HT1080 (cell line): ENCODE measurements at places on chromosomes 2 and 18.

GRCh38 chr2:202171241-202171825 lies 67.1 kb downstream of the SUMO1 start:
- no peak for DNase-seq

DNA sequence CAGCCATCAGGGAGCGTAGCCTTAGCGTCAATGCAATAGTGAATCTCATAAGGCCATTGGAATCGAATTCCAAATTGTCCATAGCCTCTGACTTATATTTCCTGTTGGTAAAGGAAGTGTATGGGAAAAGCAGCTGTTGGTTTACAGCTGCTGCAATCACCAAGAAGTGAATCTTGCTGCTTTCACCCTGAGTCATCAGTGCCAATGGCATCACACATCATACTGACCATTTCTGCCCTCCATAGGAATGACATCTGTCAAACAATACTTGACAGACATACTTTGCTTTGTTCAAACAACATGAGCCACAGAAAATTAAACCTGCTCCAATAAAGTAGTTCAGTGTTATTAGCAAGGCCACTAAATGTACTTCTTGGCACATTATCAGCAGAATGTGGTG lies 111.2 kb upstream of the KLHL29 start:
- DNase-seq = peak; percentile 82

DNA sequence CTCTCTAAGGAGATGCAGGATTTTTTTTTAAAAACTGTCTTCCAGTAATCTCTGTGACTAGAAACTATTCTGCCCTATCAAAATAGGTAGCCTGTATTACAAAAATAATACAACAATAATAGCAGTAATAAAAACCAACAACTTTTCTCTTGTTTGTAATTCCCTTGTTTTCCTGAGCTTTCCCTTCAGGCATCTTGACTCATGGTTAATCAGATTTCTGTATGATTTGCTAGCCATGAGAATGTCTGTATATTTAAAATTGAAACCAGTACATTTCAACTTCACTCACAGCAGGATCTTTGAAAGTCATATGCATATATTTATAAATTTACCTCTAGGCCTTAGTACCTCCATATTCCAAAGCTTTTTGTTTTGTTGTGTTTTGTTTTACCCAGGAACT lies 38.2 kb downstream of the SLC4A10 start:
- DNase-seq = no peak

DNA sequence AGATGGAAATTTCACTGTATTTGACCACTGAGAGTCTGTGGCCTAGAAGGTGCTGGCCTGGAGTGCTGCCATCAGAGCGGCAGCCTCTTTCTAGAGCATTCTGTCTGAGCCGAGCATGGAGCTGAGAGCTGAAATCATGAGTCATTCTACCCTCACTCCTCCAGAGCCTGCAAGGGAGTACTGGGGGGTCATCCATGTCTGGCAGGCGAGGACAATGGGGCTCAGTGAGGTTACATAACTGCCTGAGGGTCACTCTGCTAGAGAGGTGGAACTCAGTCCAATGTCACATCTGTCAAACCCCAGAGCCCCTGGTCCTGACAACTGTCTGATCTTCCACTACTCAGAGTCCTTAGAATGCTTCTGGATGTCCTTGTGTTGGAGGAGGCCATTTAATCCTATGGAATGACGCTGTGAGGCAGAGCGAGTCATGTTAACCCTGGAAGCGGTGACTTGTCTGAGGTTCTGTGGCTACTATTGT lies 65.3 kb downstream of the HAUS1 start:
- peak; percentile 70 for DNase-seq

DNA sequence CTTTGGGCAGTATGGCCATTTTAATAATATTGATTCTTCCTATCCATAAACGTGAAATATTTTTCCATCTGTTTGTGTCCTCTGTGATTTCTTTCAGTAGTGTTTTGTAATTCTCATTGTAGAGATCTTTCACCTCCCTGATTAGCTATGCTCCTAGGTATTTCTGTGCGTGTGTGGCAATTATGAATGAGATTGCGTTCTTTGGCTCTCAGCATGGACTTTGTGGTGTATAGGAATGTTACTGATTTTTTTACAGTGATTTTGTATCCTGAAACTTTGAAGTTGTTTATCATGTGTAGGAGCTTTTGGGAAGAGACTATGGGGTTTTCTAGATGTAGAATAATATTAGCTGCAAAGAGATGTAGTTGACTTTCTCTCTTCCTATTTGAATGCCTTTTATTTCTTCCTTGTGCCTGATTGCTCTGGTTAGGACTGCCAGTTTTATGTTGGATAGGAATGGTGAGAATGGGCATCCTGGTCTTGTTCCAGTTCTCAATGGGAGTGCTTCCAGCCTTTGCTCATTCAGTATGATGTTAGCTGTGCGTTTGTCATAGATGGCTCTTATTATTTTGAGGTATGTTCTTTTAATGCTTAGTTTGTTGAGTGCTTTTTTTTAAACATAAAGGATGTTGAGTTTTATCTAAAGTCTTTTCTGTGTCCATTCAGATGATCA lies 27.0 kb upstream of the THUMPD2 start:
- no peak for DNase-seq

DNA sequence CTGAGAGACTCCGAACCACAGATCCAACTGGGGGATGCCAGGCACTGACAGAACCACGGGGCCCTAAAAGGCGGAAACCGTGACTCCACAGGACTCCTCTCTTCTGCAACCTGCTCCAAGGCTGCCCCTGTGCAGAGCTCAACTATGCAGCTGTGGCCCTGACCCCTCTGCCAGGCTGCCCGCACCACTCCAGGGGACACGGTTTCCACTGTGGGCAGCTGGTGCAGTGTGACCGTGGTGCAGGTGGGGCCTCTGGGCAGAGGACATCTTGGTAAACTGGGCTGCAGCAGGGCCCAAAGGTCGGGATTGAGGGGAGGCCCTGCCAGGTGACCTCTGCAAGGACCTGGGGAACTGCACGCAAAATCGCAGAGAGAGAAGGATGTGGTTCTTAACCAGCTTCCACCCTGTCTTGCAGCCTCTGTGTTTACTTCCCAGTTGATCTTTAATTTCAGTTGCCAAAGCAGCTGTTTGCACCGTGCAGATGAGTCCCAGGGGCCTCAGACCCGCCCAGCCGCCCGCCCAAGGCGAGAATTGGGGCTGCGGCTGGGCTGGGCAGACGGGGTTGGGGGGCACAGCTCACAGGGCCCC lies 104.6 kb upstream of the CTDP1 start:
- no peak for DNase-seq

- no peak for DNase-seq
Observed at GRCh38 chr2:113861740-113862139, 28.1 kb upstream of the ACTR3 start.

- peak; percentile 99 for DNase-seq
Observed at GRCh38 chr2:45353879-45354278, 257.2 kb downstream of the SRBD1 start.

DNA sequence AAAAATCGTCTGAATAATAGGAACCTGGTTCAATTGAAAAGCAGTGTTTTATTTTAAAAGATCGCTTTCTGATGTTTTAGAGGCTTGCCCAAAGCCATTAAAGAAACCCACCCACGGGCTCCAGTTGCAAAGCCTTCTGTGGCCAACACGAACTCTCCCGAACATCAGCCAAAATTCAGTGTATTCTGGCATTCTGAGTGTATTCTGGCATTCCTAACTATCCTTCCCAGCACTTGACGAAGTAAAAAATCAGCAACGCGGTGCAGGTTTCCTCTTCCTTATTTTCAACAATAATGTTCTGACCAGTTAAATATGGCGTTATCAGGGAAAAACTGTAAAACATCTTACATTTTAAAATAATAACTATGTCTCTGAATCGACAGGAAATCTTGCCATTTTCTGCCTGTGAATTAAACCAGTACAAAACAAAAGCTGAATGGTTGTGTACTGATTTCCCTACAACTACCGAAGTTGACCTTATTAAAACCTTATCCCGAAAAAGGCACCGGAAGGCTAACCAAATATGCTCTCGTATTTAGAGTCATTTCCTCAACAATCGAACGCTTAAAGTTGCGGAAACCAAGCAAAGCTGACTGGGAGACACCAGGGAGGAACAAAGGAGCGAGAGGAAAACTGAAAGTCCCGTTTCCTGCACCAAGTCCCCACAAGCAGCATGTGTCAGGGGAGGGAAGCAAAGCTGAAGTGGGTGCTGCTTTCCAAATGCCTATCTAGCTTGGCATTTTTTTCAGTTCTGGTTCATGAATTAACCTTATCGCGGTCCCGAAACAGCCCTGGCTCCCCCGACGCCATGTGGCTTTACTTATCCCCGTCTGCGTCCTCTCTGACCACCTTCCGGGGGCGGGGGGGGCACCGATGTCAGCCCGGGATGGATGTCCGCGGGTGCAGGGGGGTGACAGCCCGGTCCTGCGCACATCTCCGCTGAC lies 44.3 kb downstream of the ZNF516 start:
- peak; percentile 58 for DNase-seq

GRCh38 chr18:43681661-43682060 lies 404.4 kb upstream of the SYT4 start:
- no peak for DNase-seq

DNA sequence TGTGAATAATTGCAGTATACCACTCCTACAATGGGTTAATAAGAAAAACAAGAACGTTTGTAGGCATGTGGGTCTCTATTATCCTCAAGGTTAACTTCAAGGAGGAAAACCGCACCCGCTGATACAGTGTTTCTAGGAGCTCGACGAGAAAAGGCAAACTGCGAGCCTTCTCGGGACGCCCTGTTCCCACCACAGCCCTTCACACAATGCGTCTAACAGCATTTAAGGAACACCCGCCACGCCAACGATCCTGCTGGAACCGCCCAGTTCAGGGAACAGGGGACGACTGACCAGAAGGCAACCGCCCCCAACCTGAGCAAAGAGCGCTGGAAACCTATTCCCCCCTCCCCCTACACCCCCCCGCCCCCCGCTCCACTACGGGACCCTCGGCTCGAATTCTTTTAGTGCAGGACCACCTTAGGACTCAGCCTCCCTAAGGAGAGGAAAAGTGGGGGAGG lies 710 bp upstream of the TMSB10 start:
- no peak for DNase-seq
